ENCODE measurements at places on chromosomes 4 and X.

- DNase-seq, result no peak
These were observed 16.9 kb downstream of the MFAP3L start for GRCh38 chr4:170009291-170009690.

GRCh38 chr4:84496331-84496705 lies 2.8 kb downstream of the NKX6-1 start:
- no peak for DNase-seq

DNA sequence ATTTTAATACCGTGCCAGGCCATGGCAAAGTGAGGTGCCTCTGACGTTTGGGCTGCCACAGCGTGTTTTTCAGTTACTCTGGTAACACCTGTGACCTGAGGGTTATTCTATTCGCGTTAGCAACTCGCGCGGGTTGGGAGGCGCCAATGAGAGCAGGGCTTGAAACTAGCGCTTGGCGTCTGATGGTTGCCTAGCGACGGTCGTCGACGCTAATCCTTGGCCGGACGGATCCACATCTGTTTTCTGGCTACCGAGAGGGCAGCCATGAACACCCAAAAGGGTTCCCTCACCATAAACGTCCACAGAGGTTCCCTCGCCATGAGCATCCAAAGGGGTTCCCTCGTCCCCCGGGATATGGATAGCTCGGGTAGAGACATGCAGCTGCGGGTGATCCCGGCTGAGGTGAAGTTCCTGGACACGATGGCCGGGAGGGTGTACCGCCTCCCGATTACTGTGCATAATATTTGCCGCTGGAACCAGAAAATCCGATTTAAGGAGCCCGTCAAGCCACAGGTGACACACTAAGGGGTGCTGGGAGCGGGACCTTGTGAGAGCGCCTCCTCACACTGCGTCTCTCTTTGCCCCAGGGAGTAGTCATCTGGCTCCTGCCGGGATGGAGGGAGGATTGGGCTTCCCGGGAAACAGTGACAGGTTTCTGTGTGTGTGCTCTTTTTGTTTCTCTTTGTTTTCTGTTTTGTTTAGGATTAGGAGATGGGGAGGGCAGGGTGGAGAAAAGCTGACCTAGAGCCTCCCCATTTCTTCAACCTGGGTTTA lies at the start of gene CFAP47:
Gene CFAP47, plus strand, starts transcription at position 199 of the 774 bp plus-strand sequence. Its CDS starts 66 bp downstream, at position 265.
- DNase-seq, result no peak

- DNase-seq, result no peak
These were observed 39.2 kb downstream of the ARHGAP24 start for GRCh38 chr4:85514117-85514516.

DNA sequence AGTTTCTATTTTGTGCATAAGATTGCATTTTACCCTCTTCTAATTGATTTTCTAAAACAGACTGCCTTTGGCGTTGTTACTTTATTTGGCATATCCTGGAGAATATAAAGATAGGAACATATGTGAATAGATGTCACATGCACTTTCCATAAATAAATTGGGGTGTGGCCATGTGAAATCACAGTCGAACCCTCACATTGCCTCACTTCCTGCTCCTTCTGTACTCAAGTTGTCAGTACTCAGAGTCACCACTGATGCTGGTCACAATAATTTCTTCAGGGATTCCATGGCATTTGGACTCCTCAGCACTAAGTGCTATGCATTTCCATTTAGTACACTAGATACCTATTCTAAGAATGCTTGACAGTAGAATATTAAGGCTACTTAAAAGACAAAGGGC lies 1.4 kb upstream of the EMCN start:
- DNase-seq, result no peak

GRCh38 chr4:75736862-75737261 lies 12.5 kb downstream of the USO1 start:
- no peak for DNase-seq

DNA sequence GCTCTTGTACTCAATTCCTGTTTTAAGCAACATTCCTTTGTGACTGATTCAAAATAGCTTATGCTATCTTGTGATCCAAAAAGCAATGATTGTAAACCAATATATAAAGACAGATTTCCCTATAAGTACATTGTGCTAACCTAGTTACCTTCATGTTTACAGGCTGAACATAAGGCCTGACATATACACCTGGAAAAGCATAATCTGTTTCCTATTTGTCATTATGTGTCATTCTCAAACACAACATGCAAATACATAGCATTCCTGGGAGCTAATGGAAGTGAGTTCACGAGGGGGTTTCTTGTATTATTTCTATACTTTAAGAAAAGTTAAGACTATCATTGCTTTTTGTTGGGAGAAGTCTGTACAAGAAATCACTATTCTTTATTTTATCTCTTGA lies 638.1 kb upstream of the AGA start:
- DNase-seq, result no peak

Measured in aorta (tissue), 5 donors.